ENCODE measurements at places on chromosomes 1 and 21.

- DNase-seq = no peak
These were observed 59.6 kb downstream of the EDEM3 start for GRCh38 chr1:184695023-184695422.

GRCh38 chr1:25504706-25505595 is 38.5 kb upstream of the LDLRAP1 start:
- no peak for DNase-seq

DNA sequence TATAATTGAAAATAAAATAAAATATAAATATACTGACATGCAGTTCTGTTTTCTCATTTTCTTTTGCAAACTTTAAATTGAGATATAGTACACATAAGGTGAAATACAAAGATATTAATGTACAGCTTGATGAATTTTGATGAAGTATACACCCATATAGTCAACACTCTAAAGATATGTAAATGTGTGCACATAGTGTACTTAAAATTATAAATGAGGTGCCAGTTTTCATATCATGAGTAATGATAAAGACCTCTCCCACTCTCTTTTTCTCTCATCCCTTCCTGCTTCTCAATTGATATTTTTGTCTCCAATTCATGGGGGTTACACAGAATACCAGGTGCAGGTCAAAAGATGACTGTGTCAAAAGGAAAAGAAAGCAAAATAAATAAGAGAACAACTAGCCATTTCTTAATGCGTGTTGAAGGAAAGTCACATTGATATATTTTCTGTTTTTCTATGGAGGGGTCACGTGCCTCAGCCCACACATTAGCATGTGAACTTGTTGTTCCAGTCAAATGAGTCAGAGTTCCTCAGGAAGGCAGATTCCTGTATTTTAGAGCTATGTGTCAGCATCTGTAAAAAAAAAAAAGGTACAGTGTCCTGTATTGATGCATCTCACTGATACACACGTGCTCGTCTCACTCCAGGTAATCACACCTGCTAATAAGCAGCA is 64.3 kb upstream of the HOOK1 start:
- DNase-seq = no peak

GRCh38 chr1:102899935-102900334 is 208.4 kb downstream of the COL11A1 start:
- no peak for DNase-seq

DNA sequence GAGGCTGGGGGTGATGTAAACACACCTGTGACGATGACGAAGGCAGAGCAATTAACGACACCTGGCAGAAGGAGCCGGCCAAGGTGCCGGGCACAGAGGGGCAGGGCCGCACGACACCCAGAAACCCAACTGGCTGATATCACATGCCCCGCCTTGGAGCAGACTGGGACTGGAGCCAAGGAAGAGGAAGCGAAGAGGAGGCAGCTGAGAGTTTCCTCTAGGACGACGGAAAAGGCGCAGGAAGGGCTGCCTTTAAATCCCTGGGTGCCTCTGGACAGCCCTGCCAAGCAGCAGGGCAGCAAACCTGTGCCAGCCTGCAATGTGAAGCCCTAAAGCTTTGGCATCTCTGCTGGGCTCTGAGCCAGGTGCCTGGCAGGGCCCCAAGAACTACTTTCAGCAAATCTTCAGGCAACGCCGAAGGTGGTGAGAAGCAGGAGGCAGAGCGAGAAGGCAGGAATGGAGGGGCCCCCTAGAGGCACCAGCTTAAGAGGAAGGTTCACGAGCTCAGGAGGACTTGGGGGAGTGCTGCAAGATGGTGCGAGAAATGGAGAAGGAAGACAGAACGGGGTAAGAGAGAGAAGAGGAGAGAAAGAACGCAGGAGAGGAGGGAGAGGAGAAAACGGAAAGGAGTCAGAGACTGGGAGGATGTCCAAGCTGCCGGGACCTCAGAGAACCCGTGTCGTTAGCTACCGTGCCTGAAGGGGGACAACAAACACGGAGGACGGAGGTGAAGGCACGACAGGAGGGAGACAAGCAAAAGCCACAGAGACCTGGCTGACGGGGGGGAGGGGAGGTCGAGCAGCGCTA is 25.3 kb upstream of the PEF1 start:
- peak; percentile 34 for DNase-seq

DNA sequence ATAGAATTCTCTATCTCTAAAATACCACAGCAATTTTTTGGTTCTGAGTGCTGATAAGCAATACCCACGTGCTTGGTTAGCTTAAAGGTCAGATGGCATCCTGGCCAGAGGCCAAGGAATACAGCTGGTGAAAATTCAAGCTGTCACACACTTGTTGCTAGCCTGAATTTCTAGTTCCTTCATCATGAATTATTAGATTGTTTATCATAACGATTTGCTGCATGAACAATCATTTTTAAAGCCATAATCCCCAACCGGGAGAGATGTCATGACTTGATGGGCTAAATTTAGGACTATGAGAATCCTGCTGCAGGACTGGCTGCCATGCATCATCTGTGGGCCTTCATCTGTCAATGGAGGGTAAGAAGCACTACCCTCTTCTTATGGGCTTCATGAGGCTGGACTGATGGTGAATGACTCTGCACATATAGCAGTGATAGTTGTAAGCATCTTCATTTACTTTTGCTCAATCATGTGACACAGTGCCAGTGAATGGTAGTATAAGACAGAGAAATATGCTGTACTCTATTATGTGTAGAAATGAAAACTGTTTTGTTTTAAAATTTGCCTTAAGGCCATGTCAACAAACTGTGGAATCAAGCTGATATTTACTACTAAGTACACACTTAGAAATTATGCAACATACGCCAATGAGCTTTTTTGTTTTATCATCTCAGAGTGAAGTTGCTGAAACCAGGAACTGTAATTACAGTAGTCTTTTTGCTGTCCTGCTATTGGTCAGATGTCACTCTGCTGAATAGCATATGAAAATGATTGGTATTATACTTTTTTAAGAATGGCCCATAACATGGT is 80.5 kb upstream of the RALGPS2 start:
- no peak for DNase-seq

DNA sequence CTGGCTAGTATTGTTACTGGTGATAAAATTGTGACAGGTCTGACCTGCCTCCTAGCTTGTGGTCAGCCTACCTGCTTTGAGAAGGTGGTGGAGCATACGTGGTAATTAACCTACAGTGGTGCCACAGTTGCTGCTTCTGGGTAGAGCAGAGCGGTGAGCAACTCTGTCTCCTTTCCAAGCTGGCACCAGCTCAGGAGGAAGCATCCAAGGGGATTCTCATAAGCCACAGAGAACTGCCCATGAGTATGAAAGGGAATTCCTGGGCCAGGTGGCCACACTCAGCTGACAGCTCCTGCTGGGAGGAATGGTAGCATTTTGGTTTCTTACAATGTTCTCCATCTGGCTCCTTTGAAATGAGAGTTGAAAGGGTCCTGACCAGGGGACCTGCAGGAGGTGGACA is 39.4 kb downstream of the ATP2B4 start:
- DNase-seq = no peak

GRCh38 chr1:41387667-41388091 is 26.4 kb downstream of the FOXO6 start:
- DNase-seq = peak; percentile 92

DNA sequence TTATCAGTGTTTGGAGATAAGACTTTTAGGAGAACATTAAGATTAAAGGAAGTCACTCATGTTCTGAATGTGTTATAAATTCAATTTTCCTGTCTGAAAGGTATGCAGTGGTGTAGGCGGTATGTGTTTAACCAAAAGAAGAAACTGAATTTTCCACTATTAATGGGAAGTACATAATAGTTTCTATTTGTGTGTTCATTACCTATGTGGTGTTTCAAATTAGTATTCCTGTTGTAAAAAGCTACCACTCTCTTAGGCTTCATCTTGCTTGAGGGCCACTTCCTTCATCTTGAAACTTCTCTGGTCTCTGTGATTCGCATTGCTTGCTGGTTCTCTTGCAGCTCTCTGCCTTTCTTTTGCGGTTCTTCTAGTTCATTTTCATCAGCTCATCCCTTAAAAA is 123.4 kb downstream of the HLX start:
- no peak for DNase-seq

- DNase-seq = no peak
These were observed 5.6 kb upstream of the COG2 start for GRCh38 chr1:230636575-230637148.

GRCh38 chr1:242146652-242147051 is 147.8 kb upstream of the MAP1LC3C start:
- no peak for DNase-seq

DNA sequence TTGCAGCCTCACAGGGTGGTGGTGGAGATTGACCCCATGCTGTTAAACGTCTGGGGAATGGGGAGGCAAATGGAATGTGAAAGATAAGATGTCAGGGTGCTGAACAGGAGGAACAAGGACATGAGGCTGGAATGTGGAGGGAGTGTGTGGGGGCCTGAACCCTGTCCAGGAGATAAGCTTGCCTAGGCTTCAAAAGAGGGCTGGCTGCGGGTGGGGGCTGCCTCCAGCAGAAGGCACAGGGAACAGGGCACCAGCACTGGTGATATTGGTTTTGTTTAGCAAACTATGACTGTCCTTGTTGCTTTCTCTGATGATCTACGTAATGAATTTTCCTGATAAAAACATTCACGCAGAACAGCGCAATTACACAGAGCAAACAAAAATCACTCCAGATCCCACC is 52.4 kb upstream of the LRP8 start:
- no peak for DNase-seq

GRCh38 chr21:35178098-35178497 is 129.0 kb upstream of the RUNX1 start:
- no peak for DNase-seq

DNA sequence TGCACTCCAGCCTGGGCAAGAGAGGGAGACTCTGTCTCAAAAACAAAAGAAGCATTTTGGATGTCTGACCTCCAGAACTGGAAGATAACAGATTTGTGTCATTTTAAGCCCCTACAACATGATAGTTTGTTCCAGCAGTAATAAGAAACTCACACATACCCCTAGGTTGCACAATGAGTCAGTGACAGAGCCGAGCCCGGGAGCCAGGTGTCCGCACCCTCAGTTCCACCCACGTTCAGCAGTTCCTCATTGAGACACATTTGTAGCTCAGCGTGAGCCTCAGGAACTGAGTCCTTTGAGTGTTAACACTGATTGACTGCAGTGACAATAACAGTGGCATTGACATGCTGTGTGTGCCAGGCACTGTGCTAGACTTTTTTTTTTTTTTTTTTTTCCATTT is 19.8 kb downstream of the LRRC38 start:
- no peak for DNase-seq

DNA sequence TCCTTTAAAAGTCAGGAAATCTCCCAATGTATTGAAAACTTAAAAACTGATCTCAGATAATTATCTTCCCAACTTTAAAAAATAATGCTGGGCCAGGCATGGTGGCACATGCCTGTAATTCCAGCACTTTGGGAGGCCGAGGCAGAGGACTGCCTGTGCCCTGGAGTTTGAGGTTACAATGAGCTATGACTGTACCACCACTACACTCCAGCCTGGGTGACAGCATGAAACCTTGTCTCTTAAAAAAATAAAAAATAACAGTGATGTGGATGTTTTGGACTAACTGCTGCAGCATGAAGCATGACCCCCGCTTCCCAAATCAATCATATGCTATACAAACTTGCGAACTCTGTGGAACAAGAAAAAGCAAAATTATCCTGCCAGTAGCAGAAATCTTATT is 186.3 kb downstream of the RERE start:
- DNase-seq = no peak

DNA sequence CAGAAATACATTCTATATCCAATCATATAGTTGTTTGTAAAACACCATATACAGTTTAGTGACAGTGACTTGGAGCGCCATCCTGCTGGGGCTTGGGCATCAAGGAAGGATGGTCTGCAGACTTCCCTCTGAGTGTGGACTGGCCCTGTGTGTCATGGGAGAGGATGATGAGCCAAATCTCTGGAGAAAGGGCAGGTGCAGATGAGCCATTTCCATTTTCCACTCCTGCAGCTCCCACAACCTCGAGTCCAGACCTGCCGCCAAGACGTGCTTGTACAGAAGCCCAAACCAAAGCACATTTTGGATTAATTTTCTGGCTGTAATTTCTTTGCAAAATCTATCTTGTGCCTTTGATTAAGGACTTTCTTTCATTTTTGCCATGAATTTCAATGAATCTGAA is 48.3 kb upstream of the SLC22A15 start:
- DNase-seq = no peak

- no peak for DNase-seq
These were observed 718.6 kb downstream of the AMY1C start for GRCh38 chr1:104468282-104468681.

- no peak for DNase-seq
These were observed 78.3 kb upstream of the SLC2A1 start for GRCh38 chr1:43036932-43037331.

DNA sequence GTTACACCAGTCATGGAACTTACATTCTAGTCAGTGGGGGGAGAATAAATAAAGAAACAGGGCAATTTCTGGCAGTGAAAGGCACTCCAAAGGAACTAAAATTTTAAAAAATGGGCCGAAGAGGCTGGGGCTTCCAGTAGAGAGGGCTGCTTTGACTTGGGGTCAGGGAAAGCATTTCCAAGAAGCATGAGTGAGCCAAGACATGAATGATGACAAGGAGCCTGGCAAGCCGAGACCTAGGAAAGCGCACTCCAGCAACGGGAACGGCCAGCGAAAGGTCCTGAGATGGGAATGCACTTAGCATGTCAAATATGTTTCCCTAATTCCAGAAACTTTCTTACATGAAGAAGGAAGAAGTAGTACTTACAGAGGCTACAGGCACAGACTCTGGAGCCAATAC is 95.4 kb upstream of the NGF start:
- no peak for DNase-seq

- DNase-seq = no peak
These were observed 60.7 kb upstream of the FMN2 start for GRCh38 chr1:240031009-240031408.

GRCh38 chr21:46156678-46157077 is 1.3 kb upstream of the FTCD start:
- DNase-seq = no peak

DNA sequence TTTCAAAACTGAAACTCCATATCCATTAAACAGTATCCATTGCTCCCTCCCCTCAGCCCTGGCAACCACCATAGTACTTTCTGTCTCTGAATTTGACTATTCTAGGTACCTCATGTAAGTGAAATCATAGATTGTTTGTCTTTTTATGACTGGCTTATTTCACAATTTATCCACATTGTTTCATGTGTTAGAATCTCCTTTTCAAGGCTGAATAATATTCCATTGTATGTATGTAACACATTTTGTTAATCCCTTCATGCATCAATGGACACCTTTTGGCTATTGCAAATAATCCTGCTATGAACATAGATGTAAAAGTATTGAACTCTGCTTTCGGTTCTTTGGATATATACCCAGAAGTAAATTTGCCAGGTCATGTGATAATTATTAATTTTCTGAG is 37.5 kb downstream of the AGO3 start:
- no peak for DNase-seq

DNA sequence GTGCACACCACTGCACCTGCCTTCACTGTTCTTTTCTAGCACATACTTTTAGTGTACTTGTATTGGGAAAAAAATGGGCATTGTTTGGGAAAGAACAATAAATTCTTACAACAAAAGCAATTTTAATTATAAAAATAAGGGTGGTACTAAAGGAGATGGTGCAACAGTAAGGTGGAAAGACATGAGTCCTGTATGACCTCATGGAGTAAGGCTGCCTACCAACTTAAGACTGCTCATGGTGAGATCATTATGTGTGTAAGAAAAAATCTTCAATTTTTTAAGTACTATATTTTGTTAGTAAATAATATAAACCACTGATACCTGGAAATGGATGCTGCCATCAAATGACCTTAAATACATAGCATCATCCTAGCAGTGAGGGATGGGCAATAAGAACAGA is 29.6 kb upstream of the PHGDH start:
- no peak for DNase-seq

- no peak for DNase-seq
These were observed 53.1 kb upstream of the CTPS1 start for GRCh38 chr1:40926441-40926840.
